ENCODE measurements at places on chromosomes 2 and 18.

DNA sequence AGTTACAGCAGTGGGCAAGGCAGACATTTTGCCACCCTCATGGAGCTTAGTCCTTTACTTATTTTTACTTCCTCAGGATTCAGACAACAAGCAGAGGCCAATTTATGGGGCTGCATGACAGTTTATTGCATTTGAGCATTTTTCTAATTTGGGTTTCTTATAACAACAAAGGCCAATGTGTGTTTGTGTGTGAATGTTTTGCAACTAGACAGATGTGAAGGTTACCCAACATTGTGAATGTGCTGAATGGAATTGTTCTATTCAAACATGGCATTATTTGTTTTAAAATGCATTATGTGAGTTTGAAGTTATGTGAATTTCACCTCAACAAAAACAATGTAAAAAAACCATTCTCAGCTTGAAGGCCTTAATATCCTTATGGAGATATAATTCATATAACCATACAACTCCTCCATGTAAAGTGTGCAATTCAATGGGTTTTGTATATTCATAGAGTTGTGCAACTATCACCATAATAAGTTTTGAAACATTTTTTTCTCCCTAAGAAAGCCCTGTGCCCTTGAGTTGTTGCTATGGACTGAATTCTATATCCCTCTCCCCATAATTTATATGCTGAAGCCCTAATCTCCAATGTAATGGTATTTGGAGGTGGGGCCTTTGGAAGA is 57.3 kb downstream of the CCDC195 start:
- no peak for DNase-seq

- DNase-seq, result no peak
Measured at GRCh38 chr18:47990981-47991380, 60.5 kb upstream of the SMAD2 start.

DNA sequence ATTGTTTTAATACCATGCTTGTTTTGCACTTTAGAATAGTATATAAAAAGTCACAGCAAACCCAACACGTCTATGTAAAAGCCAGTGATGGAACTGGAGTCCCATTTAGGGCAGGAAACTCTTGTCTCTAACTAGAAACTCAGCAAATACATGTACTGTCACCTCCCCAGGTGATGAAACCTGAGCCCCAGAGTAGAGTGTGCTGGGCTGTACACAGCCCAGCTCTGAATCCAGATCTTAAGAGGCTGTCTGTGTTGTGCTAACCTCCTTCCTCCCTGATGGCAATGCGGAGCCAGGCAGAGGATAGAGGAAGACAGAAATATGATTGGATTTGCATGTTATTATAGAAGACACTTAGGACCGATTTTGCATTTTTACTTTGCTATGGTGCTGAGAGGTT is 317.5 kb upstream of the TRIB2 start:
- DNase-seq, result no peak

- no peak for DNase-seq
Measured at GRCh38 chr2:235634435-235635158, 140.8 kb downstream of the AGAP1 start.

- DNase-seq, result no peak
Measured at GRCh38 chr2:169136885-169137534, 67.6 kb downstream of the DHRS9 start.

- DNase-seq, result no peak
Measured at GRCh38 chr2:71544919-71545571, 91.7 kb downstream of the DYSF start.

GRCh38 chr2:183459466-183459865 is 335.2 kb downstream of the NUP35 start:
- DNase-seq, result no peak

DNA sequence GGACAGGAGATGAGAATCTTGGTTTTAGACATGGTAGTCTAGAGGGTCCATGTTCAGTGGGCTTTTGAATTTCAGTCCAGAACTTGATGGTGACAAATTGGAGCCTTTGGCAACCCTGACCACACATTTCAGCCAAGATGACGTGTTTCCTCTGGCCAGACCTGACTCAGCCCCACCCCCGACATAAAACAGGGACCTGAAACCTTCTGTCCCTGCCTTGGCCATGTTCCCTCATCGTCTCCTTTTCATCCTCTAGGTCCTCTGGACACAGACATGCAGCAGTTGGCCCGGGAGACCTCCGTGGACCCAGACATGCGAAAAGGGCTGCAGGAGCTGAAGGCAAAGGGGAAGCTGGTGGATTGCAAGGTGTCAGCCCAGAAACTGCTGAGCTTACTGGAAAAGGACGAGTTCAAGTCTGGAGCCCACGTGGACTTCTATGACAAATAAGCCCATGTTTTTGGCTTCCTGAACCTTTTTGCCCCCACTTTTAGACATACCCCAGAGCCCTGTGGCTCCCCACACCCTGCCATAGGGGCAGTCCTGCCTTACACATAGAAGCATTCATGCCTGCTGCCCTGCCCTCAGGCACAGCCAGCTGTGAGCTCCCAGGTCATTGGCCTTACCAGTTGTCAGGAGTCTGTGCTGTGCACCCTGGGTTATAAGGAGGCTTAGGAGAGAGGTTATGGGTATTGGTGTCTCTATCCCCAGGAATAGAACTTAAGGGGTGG is 4.0 kb downstream of the SPR start:
- DNase-seq, result no peak

DNA sequence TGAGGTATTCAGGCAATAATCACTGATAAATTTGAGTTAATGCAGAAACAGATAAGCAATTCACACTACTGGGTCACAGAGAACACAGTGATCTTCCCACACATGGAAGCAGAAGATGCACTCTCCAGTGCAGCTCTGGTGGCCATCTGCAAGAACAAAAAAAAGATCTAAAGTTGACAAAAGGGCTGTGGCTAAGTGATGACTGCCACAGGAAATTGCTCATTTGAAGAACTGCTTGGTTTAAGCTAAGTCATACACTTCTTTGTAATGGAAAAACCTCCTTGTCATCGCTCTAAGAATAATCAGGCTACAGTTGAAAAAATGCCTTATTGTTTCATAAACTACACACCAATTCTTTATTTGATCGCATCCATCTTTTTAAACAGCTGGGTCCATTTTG is 115.1 kb downstream of the DTNB start:
- no peak for DNase-seq

GRCh38 chr18:43181711-43182110 is 66.2 kb upstream of the RIT2 start:
- DNase-seq, result no peak

GRCh38 chr2:143177096-143177786 is 48.0 kb downstream of the ARHGAP15 start:
- DNase-seq, result no peak

GRCh38 chr2:15708161-15708560 is 116.5 kb downstream of the DDX1 start:
- DNase-seq, result no peak

GRCh38 chr2:26911911-26912861 is 58.3 kb upstream of the MAPRE3 start:
- DNase-seq, result no peak

GRCh38 chr2:227865291-227865690 is 6.1 kb upstream of the DAW1 start:
- DNase-seq, result no peak

DNA sequence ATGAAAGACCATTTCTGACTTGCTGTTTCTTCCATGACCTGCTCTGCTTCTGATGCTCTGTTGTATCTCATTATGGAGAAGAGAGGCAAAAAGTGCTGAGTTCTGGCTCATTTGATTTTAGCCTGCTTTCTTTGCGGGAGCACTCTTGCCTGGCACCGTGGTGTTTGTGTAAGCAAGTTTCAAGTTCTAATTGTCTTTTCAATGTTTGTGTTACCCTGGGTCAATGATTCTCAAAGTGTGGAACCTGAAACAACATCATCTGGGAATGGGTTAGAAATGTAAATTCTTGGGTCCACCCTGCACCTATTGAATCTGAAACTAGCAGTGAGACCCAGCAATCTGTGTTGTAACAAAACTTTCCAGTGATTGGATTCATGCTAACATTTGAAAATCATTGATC is 85.5 kb upstream of the STON1 start:
- DNase-seq, result peak; percentile 34

DNA sequence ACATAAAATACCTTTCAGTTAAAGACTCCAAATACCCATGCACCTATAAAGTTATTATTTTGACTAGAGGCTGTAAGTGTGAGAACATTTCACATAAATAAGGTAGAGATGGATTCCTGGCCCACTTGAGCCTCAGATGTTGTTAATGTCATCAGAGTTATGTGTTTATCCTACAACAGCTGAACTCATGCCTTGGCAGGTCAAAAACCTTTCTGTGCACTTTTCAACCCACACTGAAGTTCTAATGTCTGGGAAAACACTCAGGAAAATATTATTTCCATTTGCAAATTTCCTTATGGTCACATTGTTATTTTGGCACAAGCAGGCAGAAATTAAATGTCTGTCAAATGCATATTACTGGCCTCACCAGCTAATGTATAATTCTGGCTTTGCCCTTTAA is 209.2 kb downstream of the LNPK start:
- no peak for DNase-seq

DNA sequence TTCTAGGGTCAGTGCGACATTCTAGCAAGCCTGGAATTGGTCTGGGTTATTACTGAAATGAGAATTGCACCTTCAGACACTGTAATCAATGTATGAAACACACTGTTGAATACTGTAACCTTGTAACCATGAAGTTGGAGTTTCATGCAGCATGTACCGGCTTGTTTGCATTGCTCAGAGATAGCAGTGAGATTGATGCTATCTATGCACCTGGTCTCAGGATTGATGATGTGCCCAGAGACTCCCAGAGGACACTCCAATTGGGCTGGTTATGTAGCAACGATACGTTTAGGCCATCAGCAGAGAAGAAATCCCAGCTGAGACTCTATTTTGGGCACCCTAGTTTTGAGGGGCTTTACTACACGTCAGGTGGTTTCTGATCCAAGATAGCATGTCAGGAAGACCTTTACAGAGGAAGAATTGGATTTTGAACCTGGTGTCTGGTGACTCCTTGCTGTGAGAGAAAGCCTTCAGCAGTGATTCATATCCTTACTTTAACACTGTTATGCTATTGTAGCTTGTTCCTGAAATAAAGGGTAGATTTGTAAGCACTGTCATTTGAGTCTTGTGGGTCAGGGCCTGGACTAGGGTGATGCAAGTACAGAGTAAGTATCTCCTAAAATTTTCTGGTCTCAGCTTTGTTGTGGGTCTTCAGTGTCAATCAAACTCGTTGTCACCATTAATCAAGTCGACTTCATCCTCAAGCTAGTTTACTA is 305.1 kb upstream of the GULP1 start:
- no peak for DNase-seq

DNA sequence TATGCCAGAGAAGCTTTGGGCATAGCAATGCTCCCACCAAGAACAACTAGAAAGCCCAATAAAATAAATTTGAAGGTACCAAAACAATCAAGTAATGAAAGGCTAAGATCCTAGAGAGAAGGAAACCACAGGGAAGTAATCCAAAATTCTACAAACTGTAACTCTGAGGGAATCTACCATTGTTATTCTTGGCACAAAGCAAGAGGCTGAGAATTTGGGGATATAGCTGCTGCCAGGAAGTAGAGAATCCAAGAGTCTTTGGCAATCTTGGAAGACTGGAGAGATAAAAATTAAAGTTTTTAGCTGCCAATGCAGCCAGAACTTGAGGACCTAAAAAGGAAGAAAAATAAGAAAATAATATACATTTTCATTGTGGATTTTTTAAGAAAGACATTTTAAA is 68.5 kb downstream of the PIGN start:
- DNase-seq, result no peak

GRCh38 chr18:44719519-44720060 is 38.9 kb downstream of the SETBP1 start:
- no peak for DNase-seq
